ENCODE measurements at places on chromosomes 2 and 18.

DNA sequence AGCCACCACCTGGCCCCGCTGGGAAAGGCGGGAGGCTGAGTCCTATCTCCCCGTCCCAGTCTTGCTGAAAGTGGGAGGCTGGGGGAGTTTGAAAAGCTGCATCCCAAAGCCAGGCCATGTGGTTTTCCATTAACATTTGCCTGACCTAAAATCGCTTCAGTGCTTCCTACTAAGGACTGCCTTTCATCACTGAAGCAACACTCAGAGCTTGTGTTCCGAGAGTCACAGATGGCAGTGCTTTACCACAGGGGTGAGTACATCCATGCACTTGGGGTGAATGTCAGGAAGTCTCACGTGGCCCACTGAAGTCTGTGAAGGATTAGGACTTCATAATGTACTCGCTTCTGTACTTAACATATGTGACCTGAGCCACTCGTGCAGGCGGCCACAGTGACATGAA is 43.3 kb downstream of the PXDN start:
- no peak for DNase-seq

DNA sequence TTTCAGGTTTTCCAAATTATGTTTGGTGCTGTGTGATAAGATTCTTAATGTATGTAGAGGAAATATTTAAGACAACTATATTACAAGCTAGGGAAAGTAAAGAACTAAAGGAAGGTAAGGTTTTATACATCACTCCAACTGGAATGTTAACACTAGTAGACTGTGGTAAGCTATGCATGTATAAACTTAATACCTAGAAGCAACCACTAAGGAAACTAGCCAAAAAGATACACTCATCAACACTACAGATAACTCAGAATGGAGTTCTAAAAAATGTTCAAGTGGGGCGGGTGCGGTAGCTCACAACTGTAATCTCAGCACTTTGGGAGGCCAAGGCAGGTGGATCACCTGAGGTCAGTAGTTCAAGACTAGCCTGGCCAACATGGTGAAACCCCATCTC is 37.8 kb upstream of the MALL start:
- DNase-seq: no peak

- no peak for DNase-seq
Observed at GRCh38 chr2:222887124-222887523, 26.3 kb downstream of the ACSL3 start.

GRCh38 chr2:79993144-79993543 is 311.4 kb downstream of the LRRTM1 start:
- DNase-seq: no peak

DNA sequence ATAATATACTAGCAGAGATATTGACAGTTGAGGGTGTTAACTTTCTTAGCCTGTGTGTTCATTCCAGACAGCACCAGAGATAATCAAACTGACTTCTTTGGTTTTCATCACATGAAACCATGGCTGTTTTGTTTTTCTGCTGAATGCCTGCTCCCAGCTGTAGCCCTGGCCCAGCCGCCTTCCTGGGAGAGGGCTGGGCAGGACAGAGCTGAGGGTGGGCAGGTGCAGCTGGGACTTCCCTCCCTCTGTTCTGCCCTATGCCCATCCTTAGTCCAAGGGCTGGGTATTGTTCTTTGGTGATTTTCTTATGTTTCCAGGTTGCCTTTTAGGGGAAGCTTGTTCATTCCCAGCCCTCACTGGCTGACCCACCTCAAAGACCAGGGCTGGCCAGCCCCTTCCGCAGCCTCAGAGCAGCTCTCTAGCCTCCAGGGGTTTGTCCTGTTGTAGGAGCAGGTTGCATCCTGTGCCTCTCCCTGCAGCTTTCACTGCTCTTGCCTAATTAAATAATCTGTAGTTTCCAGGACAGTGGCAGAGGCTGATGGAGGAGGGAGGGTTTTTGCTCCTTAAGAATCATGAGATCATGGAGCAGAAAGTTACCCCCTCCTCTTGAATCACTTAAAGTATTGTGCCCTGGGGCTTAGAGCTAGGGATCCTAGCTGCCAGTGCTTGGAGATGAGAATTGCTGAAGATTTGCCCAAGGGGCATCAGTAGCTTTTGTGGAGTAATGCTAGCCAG is 61.4 kb downstream of the MTCL1 start:
- no peak for DNase-seq

DNA sequence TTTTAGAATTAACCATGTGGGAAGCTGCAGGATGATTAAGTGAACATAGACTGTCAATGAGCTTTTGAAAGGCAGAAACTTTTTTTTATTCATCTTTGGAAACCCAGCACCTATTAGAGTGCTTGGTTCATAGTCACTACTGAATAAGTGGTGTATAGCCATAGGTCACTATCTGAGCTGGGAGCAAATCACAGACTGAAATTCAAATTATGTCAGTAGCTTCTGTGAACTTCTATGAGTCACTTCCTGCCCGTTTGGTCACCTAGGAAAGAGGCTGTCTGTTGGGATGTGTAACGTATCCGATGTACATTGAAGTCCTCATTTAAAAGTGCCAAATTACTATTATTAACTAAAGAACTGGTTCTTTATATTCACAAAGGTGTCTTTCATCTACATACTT is 20.5 kb upstream of the SLC40A1 start:
- no peak for DNase-seq
